RPMI7951 (cell line): ENCODE measurements at places on chromosomes 5 and 9.

GRCh38 chr9:99134893-99135341 is 30.0 kb downstream of the TGFBR1 start:
- peak; percentile 74 for DNase-seq

- DNase-seq: no peak
These were observed 15.9 kb downstream of the FLT4 start for GRCh38 chr5:180633283-180634177.

- no peak for DNase-seq
These were observed 88.2 kb downstream of the PRRT1B start for GRCh38 chr9:131633491-131634031.

GRCh38 chr9:137303151-137303892 is 1.3 kb upstream of the NRARP start:
- no peak for DNase-seq

DNA sequence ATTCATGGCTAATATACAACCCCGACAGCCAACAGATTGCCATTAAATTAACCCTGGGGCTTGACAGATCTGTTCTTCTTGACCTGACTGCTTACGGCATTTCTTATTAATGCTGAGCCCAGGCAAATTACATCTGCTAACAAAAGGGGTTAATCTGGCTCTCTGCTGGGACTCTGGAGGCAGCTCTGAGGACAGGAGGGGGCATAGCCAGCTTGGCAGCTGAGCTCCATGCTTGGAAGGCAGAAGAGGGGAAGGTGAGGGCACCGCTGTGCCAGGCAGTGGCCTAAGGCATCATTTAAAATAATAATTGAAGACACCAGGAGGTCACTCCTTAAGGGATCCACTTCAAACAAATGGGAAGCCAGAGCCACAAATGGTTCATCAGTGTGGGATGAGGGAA is 126.0 kb upstream of the GPR151 start:
- DNase-seq: no peak

GRCh38 chr9:38000332-38000731 is 68.7 kb downstream of the SHB start:
- no peak for DNase-seq

DNA sequence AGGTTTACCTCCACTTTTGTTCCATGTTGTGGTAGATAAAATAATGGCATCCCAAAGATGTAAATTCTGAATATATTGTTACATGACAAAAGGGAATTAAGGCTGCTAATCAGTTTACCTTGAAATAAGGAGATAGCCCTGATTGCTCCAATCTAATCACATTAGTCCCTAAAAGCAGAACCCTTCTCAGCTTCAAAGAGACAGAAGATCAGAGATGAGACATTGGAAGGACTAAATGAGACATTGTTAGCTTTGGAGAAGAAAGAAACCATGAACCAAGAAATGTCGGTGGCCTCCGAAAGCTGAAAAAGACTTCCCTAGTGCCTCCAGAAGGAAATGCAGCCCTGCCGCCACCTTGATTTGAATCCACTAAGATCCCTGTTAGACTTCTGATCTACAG is 82.8 kb upstream of the PARP8 start:
- no peak for DNase-seq

DNA sequence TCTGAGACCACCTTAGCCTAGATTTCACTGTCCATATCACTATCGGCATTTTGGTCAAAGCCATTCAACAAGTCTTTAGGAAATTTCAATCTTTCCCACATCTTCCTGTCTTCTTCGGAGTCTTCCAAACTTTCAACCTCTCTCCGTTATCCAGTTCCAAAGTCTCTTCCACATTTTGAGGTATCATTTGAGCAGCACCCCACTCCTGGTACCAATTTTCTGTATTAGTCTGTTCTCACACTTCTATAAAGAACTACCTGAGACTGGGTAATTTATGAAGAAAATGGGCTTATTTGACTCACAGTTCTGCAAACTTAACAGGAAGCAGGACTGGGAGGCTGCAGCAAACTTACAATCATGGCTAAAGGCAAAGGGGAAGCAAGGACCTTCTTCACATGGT is 215.5 kb downstream of the CYLC2 start:
- no peak for DNase-seq

- no peak for DNase-seq
These were observed 616.3 kb upstream of the KLF4 start for GRCh38 chr9:108105885-108106284.

- DNase-seq: peak; percentile 37
These were observed 502 bp downstream of the NSD1 start for GRCh38 chr5:177133853-177134696.

DNA sequence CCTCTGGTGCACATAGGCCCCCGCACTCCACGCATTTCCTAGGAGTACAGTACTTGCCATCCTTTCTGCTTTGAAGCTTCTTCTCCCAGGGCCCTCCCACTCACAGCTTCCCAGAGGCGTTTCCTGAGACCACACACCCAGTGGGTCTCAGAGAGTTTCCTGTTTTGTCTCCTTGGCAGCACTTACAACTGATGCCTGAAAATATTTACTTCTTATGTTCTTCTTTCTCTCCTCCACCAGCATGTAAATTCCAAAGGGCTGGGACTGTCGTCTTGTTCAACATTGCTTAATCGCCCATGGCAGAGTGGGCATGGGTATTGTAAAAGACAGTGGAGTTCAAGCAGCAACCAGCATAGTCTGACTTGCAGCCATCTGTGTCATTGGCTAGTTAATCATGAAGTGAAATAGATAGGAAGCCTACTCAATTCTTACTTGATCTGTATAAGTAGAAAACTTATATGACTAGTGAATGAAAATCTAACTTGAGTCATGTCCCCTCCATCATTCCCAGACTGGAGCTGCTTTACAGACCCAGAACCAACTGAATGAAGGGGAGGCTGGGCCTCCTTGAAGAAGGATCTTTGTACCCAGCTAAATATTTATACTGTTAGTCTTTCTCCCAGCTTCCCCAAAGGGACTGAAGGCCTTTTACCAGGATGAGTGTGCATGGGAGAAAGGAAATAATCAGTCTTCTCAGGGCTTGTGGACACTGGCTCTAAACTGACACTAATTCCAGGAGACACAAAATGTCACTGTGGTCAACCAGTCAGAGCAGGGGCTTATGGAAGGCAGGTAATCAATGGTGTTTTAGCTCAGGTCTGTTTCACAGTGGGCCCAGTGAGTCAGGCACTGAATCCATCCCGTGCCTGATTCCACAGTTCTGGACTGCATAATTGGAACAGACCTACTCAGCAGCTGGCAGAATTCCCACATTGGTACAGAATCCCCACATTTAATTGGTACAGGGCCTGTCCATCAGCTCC is 116.4 kb downstream of the SV2C start:
- DNase-seq: no peak

GRCh38 chr9:114313186-114313585 is 9.7 kb upstream of the ORM1 start:
- no peak for DNase-seq

DNA sequence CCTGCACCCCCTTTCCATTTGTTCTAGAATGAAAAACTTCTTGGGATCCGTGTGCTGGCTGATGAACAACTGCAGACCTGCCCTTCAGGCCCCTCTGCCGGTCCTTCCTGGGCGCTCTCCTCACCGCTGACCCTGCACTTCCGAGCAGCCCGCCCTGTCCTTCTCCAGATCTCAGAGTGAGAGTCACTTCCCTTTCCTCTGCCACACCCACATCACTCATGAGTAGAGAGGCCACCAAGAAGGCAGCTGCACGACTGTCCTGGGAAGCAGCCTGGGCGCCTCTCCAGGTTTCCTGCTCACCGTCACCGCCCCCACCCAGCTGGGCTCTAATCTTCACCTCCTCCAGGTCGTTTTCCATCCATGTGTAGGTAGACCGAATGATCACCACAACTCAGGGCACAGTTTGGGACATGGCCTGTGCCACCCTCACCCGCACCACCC is 35.0 kb upstream of the NSMF start:
- no peak for DNase-seq

DNA sequence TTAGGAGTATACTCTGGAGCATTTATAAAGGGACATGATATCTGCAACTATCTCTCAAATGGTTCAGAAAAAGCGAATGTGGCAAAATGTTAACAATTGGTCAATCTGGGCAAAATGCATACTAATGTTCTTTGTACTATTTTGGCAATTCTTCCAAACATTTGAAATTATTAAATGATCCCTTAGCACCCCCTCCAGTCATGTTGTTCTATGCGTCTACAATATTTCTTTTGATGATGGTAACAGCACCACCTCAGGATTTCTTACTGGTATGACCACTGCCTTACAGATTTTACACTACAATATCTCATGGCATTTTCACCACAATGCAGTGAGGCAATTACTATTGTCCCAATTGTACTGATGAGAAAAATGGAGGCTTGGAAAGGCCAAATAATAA is 52.9 kb upstream of the TRIO start:
- no peak for DNase-seq

DNA sequence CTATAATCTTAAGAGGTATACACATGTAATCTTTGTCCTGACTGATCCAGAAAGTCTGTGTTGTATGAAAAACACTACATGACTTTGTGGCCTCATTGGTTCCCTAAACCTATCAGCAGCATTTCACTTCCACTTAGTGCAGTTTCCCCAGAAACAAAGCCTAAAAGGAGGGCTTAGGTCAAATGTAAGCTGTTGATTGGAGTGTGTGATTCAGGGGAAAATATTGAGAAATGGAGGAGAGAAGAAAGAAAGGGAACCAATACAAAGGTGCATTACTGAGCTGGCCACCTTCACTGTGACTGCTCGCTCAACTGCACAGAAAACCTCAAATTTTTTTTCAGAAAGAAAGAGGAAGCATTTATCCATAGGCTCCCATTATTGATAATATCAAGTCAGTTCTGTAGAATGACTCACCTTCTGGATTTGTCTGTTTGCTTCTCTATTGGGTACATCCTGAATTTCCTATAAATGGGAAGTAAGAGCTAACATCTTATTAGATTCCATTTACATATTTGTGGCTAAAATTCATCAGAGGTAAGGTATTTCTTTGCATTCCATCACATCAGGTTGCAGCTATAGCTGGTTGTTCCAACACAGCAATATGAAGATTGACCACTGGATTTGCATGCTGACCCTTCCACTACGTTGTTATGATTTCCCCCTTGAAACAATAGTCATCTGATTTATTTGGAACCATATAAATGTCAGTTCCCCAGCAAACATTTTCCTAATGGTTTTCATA is 10.3 kb upstream of the FST start:
- DNase-seq: no peak

DNA sequence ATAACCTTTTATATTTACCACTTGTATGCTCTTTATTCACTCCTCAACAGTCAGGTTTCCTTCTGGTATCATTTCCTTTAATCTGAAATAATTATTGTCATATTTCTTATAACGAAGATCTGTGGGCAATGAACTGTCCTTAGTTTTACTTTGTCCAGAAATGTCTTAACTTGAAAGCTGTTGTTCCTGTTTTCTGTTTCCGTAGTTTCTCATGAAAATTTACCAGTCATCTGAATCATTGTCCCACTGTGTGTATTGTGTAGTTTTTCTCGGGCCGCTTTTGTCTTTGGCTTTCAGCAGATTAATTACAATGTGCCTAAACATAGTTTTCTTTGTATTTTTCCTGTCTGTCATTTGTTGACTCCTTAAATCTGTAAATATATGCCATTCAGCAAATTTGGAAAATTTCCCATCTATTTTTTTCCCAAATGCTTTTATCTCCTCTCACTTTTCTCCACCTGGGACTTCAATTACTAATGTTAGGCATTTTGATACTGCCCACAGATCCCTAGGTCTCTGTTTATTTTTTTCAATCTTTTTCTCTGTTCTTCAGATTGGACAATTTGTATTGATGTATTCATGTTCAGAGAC is 74.9 kb downstream of the PDE8B start:
- DNase-seq: no peak

DNA sequence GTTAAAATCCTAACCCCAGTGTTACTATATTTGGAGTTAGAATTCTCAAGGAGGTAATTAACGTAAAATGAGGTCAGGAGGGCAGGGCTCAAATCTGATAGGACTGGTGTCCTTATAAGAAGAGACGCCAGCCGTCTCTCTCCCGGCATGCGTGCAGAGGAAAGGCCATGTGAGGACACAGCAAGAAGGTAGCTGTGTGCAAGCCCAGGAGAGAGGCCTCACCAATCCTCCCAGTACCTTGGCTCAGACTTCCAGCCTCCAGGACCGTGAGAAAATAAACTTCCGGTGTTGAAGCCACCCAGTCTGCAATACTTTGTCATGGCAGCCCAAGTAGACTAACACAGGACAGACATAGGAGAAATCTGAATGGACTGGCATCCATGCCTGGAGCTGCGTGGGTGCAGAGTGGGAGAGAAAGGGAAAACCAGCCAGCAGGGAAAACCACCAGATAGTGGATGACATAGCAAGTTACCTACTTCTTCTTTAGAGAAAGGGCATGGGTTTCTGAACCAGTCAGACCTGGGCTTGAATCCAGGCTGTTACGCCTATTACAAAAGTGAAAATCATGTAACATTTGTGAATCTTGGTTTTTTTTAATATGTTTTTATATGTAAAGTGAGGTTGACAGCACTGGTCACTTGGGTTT is 89.2 kb downstream of the FSTL4 start:
- DNase-seq: no peak

GRCh38 chr5:157857816-157858526 is 974 bp downstream of the CLINT1 start:
- peak; percentile 31 for DNase-seq

DNA sequence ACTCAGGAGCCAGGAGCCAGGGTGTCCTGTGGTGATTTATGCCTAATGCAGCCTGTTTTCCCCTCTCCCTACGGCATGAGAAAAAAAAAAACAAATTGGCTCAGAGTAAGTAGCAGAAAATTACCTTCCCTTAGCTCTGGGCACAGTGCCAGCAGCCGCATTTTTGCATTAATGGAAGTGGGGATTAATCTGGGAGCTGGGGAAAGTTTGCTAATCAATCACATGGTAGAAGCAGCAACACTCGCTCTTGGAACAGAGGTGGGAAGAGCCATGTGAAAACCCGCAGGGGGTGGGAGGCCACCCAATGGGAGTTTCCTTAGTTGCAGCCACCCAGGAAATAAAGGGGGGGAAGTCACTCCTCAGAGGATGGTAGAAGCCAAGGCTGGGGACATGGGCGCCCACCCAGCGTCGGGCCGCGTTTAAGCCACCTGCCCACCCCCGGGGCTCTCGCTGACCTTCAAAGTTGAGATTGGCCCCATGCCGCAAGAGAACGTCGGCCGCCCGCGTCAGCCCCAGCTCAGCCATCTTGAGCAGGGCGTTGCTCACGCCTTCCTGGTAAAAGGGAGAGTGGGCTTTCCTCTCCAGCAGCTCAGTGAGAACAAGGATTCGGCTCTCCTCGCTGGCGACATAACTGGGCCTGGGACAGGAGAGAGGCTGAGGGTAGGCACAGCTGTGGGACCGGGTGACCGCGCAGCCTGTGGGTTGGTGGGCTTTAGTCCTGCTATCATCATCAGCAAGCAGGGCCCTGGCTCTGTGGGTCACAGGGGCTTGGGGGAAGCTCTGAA is 1.7 kb downstream of the ASB6 start:
- DNase-seq: peak; percentile 48

GRCh38 chr5:35240892-35241291 is 10.6 kb upstream of the PRLR start:
- DNase-seq: no peak

GRCh38 chr9:138073808-138074207 is 196.2 kb downstream of the CACNA1B start:
- DNase-seq: no peak
